ENCODE measurements at places on chromosomes 13 and 19.

DNA sequence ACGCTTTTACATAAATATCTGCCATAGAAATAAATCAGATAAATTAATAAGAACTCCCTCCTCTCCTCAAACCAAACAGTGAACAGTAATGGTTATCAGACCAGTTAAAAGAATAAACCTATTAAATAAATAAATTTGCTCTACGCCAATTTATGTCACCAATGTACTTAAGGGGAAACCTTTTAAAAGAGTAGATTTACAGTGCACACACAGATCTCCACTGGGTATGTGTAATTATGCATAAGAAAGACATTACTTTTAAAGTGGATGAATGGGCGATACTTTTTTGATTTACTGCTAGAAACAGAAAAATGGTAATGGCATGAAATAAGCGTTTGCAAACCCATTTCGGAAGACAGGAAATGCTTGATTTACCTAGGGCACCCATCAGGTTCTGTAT lies 34.9 kb upstream of the C19orf12 start:
- peak; percentile 12 for DNase-seq

- peak; percentile 73 for DNase-seq
Measured at GRCh38 chr19:17402982-17403855, 2.2 kb downstream of the BST2 start.

GRCh38 chr13:99743094-99743493 lies 228.5 kb downstream of the ZIC5 start:
- peak; percentile 99 for DNase-seq

DNA sequence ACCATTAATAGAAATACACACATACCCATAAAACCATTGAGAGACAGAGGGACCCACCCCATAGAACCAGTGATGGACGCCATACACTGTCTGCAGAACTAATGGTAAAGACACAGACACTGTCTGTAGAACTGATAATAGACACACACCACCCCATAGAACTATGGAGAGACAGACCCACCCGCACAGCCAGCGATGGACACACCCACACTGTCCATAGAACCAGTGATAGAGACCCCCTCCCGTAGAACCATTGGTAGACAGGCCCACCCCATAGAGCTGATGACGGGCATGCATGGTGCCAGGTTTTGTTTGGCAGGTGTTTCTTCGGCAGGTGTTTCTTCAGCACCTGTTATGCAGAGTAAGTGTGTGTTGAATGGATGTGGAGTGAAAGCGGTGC lies 88.3 kb upstream of the TEX29 start:
- DNase-seq, result peak; percentile 19

- no peak for DNase-seq
Measured at GRCh38 chr19:51407511-51408131, 9.8 kb downstream of the SIGLEC10 start.

Data from NCI-H69 (cell line).